ENCODE measurements at places on chromosomes 2 and 18.

GRCh38 chr2:10688921-10689807 lies 611 bp downstream of the NOL10 start:
- DNase-seq: no peak

DNA sequence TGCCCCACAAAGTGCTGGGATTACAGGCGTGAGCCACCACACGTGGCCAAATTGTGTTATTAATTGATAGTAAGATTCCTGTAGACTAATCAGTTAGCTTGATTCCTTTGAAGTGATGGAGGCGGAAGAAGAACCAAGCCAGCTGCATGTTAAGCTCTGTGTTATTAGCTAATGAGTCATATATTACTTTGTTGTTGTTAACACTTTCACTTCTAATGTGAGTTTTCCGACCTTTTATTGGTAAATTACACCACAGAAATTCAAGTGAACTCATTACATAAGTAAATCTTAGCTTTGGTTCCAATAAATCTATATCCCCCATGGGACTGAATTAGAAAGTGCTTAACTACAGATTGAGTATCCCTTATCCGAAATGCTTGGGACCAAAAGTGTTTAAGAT lies 20.3 kb downstream of the CHMP1B start:
- DNase-seq: no peak

- DNase-seq: no peak
These were observed 46.1 kb downstream of the DNMT3A start for GRCh38 chr2:25295621-25296020.

- DNase-seq: no peak
These were observed 476.7 kb downstream of the EPHA4 start for GRCh38 chr2:221095356-221095755.

- DNase-seq: no peak
These were observed 23.5 kb downstream of the GPR35 start for GRCh38 chr2:240648650-240649275.

- DNase-seq: no peak
These were observed 151.8 kb downstream of the MBP start for GRCh38 chr18:76980663-76981395.

DNA sequence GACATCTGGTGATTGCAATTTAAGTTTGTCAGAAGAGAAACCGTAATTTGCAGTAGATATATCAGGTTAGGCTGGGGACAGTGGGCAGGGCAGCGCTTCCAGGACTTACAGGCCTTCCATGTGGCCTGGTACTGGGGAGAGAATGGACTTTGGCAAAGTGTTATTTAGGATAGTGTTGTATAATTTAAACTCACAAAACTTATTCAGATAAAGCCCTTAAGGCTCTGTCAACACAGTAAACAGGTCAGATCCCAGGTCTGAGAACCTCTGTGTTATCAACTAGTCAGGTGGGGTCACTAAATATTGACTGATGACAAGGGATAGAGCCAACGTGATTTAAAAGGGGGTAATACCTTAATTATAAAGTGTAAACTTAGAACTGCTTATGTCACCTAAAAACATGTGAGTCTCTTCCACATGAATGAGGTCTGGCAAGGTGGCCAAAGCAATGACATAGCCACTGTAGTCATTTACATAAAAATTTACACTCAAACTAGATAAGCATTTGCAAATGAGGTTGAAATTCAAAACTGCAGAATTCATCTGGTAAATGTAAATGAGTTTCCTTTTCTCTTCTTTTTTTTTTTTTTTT lies 80.2 kb upstream of the DNMT3A start:
- DNase-seq: no peak

DNA sequence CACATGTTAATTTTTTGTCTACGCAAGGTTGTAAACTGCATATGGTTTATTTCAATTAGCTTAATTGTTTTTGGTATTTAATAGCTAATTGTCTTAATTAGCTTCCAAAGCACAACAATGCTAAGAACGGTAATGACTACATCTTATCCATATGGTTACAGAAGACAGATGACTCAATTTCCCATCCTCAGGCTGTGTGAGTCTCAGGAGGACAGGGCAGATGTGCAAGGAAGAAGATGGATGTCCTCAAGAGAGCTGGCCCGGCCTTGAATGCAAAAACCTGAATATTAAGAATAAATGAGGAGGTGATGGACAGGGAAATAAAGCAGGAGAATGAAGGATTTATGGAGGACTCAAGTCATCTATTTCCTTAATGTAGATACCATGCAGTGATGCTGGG lies 31.4 kb downstream of the SLC4A3 start:
- DNase-seq: no peak

Measured in activated CD8-positive, alpha-beta memory T cell treated with anti-CD3 and anti-CD28 coated beads for 1 hour (primary cell).